NCI-H1436 treated with DMSO at 0.1 percent for 48 hours (cell line): ENCODE measurements at places on chromosomes 3 and 15.
A peak's percentile ranks its signal among the peaks of the same experiment; 100 is the strongest.

GRCh38 chr3:71994906-71995305, 210.0 kb upstream of the PROK2 start:
- no peak for DNase-seq

DNA sequence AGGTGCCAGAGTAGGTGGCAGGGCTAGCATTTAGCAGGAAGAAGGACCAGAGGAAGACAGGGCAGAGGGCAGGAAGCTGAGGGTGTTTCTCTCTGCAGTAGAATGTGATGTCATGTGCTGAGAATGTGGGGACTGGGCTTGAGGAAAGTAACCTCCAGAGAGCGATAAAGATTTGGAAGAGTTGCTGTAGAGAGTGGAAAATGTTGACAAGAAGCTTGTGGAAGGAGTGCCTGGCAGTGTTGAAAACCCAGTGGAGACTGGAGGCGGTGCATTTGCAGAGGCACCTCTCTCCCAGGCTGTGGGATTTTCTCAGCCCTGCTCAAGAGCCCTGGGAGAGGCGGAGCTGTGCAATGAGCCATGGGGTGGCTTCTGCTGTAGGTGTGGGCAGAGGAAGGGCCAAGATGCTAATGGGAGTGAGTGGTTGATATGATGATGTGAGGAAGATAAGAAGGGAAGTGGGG, 54.8 kb downstream of the MESD start:
- no peak for DNase-seq

- DNase-seq = no peak
Observed at GRCh38 chr3:42371776-42372175, 38.6 kb downstream of the LYZL4 start.

GRCh38 chr3:195811756-195812155, at the start of gene MUC4:
Gene MUC4, minus strand, starts transcription at chr3:195811929. Its CDS starts 112 bp downstream, at chr3:195811817.
- peak; percentile 52 for DNase-seq

DNA sequence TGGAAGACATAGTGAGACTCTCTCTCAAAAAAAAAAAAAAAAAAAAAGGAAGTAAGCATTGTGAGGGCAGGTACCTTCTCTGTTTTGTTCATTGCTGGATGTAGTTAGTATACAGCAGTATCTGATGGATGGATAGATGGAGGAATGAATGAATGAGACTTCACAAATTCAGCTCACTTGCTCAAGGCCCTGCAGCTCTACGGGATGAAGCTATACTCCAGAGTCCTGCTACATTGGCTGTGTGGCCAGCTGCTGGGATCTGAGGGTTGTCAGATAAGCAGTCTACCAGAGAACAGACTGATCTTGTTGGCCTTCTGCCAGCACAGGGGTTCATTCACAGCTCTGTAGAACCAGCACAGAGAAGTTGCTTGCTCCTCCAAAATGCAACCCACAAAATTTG, 35.0 kb downstream of the MLH1 start:
- DNase-seq = no peak

GRCh38 chr3:82736696-82737277, 975.3 kb upstream of the GBE1 start:
- no peak for DNase-seq

- DNase-seq = no peak
Observed at GRCh38 chr3:5298453-5298852, 110.9 kb downstream of the EDEM1 start.

DNA sequence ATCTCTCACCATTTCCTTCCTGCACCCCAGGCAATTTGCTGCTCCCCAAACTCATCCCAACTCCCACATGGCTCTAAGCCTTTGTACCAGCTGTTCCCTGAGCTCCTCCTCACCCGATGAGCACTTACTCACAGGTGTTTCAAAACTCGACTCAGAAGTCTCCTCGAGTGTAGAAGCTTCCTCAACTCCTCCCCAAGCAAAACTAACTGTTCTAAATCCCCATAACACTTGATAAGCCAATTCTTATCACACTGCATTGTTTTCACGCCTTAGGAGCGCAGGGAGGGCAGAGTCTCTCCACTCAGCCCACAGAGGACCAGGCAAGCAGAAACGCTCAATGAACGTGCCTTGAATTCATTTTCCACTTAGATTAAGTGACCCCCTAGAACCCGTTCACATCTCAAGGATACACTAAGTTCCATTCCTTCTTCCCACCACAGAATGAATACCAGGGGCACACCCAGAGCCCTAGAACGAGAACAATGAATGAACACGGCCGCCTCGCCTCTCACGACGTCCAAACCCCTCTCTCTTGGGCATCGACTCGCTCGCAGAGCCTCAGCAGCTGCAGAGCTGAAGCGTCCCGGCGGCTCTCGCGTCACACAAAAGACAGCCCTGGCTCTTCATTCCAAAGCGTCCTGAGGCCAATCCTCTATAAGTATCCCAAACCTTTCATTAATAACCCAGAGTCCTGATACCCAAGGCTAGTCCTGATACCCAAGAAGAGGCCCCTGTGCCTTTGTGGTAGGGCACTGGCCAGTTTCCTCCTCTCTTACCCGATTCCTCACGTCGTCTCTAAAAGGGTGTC, 1.1 kb downstream of the RAF1 start:
- DNase-seq = no peak

DNA sequence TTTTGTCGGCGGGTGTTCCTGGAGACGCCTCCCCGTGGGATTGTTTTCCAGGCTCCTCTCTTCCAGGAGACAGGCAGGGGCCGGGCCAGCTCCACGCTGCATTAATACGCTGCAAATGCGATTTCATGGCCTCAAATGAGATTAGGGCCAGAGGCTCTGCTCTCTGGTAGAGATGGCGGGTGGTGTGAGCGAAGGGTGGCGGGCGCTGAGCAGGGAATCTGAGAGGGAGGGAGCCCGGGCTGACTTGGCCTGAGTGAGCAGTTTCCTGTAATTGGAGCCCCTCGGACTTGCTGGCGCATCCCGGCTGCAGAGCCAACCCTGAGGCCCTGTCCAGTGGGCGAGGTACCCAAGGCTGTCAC, 7.4 kb upstream of the CCDC33 start:
- no peak for DNase-seq

DNA sequence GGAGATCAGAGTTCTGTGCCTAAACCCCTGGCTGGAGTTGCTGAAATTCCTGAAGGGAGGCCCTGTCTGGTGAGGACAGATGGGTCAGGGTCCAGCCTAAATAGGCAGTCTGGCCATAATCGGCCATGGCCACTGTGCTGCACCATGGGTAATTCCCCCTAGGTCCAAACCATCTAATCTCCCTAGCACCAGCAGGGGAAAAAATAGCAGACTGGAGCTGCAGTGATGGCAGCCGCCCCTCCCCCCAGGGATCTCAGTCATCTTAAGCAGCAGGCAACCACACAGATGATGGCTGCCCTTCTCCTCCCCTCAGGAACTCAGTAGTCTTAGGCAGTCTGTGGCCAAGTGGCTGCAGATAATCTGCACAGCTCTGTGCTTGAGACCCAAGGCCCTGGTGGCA, 68.4 kb upstream of the CD96 start:
- DNase-seq = no peak

DNA sequence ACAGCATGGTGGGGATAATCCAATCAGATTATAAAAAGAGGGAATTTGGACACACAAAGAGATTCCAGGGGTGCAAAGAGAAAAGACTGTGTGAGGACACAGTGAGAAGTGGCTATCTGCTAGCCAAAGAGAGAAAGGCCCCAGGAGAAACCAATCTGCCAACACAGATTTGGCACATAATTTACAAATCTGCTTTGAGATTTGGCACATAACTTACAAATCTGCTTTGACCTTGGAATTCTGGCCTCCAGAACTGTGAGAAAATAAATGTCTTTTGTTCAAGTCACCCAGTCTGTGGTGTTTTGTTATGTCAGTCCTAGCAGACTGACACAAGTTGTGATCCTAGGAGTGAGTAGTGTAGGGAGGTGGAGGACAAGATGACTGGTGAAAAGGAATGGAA, 3.5 kb upstream of the TM4SF18 start:
- DNase-seq = no peak

GRCh38 chr3:25143356-25144025, 284.6 kb upstream of the RARB start:
- no peak for DNase-seq

DNA sequence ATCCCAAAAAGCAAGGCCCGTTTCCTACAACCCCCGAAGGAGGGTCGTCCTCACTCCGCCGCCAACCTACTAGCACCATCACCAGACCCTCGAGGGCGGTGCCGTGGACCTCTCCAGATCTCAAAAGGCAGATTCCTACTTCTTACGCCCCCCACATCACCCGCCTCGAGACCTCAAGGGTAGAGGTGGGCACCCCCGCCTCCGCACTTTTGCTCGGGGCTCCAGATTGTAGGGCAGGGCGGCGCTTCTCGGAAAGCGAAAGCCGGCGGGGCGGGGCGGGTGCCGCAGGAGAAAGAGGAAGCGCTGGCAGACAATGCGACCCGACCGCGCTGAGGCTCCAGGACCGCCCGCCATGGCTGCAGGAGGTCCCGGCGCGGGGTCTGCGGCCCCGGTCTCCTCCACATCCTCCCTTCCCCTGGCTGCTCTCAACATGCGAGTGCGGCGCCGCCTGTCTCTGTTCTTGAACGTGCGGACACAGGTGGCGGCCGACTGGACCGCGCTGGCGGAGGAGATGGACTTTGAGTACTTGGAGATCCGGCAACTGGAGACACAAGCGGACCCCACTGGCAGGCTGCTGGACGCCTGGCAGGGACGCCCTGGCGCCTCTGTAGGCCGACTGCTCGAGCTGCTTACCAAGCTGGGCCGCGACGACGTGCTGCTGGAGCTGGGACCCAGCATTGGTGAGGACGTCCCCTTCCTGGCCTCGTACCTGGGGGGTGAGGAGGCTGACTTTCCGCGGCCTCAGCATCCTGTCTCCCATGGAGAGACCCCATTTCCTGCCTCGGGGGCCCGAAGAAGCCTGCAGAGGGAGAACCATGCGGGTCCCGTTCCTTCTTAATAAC, at the start of gene MYD88:
MYD88 (plus strand) TSS at position 313 of the 842 bp plus-strand sequence; CDS start at position 353, 40 bp downstream.
- no peak for DNase-seq

- no peak for DNase-seq
Observed at GRCh38 chr3:182241766-182242488, 530.2 kb downstream of the SOX2 start.

DNA sequence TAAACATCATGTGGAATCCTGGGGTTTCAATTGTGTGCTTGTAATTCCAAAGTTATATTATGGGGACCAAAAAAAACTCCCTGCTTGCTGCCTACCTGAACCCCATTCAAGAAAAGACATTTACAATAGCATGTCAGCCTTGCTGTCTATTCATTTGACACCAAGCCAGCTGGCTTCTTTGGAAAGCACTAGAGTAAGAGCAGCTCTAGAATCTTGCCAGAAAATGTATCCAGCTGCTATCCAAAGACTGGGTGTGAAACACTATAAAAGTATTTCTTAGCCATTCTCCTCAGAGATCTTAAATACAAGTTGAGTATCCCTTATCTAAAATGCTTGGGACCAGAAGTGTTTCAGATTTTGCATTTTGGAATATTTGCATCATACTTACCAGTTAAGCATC, 87.4 kb downstream of the RAD18 start:
- no peak for DNase-seq

- DNase-seq = no peak
Observed at GRCh38 chr3:139814646-139815045, 120.3 kb upstream of the CLSTN2 start.

GRCh38 chr15:91852741-91853510, 582 bp upstream of the SLCO3A1 start:
- DNase-seq = no peak

GRCh38 chr3:189778340-189778950, 147.3 kb downstream of the TP63 start:
- DNase-seq = no peak

GRCh38 chr15:32957219-32957618, 237.3 kb downstream of the FMN1 start:
- no peak for DNase-seq

DNA sequence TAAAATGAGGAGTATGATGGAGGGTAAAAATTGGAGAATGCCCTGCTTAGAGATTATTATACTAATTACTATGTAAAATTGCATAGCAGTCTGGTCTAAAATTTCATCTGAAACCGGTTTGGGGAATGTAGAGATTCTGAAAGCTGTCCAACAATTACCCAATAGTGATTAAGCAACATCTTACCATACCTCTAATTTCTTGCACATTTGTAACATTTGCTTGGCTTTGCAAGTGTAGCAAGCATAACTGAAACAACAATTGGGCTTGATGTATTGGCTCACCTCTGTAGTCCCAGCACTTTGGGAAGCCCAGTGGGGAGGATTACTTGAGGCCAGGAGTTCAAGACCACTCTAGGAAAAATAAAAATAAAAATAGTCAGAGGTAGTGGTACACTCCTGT, 17.4 kb downstream of the AADACL2 start:
- DNase-seq = no peak

- DNase-seq = no peak
Observed at GRCh38 chr15:52717924-52718323, 38.7 kb upstream of the ATOSA start.

DNA sequence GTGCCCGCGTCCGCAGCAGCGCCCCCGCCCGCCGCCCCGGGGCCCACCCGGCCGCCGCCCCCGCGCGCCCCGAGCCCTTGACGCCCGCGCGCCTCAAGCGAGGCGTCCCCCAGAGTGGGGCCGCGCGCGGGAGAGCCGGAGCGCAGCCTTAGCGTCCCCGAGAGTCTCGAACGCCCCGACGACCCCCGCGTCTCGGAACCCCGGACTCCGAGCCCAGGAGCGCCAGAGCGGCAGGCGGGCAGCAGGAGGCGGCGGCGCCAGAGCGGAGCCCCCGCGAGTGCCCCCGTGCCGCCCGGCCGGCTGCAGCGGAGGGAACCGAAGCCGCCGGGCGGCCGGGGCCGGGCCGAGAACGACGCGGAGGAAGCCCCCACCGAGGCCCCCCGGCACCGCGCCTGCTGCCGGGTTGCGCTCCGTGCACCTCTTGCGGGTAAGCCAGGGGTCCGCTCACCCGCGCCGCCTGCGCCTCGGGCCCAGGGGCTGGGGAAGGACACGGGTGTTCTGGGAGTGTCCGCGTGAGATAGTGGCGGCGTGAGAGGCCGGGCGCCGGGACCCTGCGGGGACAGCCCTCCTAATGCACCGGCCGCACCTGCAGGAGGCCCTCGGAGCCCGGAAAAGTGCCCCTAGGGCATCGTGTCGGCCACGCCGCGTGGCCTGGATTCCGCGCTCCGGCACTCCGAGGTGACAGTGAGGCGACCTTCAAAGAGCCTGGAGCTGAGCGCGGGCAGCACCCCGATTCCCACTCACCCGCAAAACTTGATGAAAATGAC, 52.0 kb upstream of the ULK4 start:
- DNase-seq = no peak

DNA sequence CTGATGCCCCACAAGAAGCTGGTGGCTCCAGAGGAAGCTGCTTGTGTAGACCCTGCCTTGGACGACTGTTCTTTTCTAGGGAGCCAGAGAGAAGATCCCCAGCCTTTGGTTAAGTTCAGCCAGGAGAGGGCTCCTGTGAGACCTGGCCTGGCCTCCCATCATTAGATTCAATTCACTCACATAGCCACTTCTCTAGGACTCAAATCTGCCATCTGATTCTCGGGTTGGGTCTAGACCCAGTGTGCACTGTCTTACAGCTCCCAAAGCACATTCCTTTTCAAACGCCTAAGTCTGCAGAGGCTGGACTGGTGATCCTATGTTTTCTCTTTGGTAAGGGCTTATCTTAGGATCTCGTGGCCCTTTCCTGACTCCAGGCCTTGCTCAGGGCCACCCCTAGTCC, 81.7 kb upstream of the NPHP3 start:
- DNase-seq = no peak

GRCh38 chr3:194204042-194204987, 68.4 kb downstream of the HES1 start:
- DNase-seq = no peak
